ENCODE measurements at places on chromosomes 2 and 18. TPM values are rescaled to one million over a fixed set of nuclear protein-coding genes. Genes with fewer than 3 reads are reported as not detected.

DNA sequence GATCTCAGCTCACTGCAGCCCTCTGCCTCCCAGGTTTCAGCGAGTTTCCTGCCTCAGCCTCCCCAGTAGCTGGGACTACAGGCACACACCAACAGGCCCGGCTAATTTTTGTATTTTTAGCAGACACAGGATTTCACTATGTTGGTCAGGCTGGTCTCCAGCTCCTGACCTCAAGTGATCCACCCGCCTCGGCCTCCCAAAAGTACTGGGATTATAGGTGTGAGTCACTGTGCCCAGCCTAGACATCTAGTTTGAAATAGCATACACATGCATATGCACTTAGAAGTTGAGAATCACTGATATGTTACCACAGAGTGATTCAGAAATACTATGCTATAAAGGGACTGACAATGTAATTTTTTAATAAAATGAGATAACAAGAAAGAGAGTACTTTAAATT lies 69.8 kb upstream of the CDKL4 start:
- DNase-seq: no peak

DNA sequence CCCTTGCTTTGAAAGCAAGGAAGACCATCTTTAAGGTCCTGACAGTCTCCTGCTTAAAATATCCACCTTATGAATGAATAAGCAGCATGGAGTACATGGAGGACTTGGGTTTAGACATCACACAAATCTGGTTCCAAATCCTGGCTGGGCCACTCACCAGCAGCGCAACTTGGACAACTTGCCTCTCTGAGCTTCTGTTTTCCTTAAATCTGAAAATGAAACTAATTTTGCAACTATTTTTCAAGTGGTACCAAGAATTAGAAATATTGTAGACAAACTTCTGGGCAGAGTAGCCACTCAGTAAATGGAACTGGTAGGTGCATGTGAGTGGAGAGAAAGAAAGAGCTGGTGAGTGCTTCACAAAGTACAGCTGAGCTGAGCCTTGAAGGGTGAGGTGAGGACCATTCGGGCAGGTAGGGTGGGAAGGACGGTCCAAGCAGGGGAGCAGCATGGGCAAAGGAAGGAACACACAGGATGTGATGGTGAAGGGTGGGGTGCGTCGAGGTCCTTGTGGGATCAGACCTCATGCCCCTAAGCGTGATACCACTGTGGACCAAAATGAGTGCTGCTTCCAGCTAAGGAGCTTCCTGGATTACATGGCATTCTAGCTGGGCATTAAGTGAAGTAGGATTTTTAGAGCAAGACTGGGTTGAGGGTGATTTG lies 14.4 kb upstream of the TET3 start:
- no peak for DNase-seq

- DNase-seq: no peak
Measured at GRCh38 chr2:219477815-219478214, 20.9 kb upstream of the GMPPA start.

DNA sequence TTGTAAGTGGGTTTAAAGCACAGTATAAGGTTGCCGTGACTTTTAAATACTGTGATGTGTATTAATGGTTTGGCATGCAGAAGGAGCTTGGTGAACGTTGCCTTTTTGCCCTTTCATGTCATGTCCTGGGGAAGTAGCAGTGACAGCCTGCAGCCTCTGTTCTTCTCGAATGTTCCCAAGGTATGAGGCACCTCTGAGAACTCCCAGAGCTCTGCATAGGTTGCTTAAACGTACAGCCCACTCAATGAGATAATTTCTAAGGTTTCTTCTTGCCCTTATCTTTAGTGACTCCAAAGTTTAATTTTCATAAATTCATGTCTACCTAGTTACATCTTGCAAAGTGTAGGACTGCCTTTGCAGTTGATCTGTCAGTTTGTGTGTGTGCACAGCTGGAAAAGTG lies 36.7 kb downstream of the PARD3B start:
- no peak for DNase-seq

DNA sequence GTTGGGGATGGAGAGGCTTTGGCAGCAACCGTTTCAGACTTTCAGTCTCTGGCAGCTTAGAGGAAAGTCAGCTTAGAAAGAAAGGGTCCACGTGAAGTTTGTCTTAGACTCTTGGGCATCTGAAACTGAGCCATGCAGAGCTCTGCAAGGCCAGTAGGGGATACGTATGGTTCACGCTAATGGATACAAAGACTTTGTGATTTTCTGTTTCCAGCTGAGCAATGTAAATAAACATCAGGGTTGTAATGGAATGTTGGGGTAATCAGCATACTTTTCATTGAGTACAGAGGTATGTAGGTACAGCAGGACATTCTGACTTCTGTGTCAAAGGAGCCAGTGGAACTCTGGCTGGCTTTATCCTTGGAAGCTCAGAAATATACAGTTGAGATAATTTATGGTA lies 31.0 kb downstream of the RALB start:
- no peak for DNase-seq

PECR gene
- 12.5 TPM for total RNA-seq

CNGA3 gene
- 0.84 TPM for total RNA-seq

DNA sequence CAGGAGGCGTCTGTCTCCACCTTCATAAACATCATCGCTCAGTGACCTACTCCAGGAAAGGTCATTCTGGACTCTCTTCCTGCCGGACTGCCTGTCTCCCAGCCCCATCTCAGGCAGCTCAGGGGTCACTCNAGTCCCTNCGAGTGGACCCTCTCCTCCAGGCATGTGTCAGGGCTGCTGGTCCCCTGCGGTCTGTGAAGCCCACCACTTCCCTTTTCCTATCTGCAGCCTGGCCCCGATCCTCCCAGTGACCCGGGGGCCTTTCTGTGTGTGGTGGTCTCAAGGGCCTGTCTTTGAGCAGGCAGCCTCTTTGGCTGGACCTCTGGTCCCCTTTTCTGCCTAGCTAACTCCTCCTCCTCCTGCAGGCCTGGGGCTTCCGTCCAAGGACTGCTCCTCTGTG lies 5.9 kb upstream of the PARD6G start:
- no peak for DNase-seq

NRP2 gene
- 90.3 TPM for total RNA-seq

GRCh38 chr2:937530-937929 lies 13.1 kb upstream of the SNTG2 start:
- no peak for DNase-seq

GRB14 gene
- total RNA-seq: 0.93 TPM

DNA sequence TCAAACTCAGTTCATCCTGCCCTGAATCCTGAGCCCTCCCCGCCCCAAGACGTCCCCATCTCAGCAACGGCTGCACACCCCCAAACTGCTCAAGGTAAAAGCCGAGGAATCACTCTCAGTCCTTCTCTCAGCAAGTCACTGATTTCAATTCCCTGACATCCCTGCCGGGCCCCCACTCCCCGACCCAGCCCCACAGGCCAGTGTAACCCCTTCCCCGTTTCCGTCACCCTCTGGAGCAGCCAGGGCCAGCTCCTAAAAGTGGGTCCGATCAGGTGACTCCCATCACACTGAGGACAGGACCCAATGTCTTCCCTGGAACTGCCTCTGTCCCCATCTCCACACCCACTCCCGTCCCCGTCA lies 20.5 kb downstream of the SNORC start:
- no peak for DNase-seq

LCT gene
- total RNA-seq: 0.19 TPM

DNA sequence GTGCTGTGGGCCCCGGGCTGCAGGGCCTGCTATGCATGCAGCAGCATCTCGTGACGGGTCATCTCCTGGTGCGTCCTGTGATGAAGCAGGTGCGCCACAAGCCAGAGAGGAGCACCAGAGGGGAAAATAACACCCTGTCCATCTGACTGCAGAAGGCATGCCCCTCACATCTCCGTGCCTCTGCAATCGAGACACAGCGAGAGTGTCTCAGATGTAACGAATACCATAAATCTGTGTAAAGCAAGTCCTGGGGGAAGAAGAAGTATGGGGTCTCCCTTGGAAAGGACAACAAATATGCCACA lies 137.5 kb downstream of the PTGR3 start:
- no peak for DNase-seq

- no peak for DNase-seq
Measured at GRCh38 chr2:42077343-42077742, 29.5 kb downstream of the PKDCC start.

DNA sequence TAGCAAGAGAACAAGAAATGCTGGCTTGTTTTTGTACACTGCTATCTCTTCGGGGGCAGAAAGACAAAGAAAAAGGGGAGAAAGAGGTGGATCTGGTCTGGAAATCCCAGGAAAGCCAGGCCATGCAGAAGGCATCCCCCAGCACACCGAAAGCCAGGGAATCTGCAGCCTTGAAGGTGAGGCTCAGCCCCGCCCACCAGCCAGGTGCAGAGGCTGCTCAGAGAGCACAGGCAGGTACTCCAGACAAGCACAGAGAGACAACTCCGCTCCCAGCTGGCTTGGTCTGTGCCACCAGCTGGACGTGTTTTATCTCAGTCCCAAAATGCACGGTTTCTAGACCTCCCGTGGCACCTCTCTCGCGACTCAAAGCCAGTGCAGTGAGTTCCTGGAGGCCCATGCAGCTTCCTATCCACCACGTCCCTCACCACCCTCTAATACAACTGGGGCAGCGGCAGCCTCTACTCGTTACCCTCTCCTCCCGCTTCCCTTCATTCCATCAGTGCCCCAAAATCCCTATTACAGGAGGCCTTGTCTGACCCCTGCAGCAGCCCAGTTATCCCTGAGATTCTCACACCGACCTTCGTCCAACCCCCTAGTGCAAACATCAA lies 62.8 kb downstream of the HDAC4 start:
- no peak for DNase-seq

DNA sequence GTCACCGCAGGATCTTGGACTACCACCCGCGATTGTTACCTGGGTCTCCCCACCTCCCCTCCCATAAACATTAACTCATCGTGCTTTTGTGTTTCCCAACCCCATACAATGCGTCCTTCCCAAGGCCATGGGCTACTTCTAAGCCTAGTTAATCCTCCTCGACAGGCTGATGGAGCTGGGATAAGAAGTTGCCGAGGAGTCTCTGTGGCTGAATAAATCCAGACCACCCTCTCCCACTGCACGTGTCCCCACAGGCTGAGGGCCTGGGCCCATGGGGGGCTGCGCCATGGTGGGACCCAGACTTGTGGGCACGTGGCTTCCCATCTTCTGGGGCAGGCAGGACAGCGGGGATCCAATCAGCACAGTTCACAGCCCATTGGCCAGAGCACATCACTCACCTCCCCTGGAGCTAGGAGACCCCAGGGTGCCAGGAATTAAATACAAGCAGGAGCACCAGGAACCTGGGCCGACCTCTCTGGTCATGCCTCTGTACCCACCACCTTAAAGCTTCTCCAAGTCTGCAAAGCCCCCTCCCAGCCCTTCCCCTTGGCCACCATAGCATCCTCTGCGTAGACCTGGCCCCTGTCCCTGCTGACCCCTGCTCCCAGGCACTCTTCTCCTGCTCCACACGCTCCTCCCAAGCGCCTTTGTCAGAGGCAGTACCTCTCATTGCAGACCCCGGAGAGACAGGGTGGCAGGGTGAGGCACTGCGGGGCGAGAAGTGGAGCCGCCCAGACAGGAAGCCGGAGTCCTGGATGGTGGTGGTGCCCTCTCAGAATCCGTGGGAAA lies 51.0 kb upstream of the ID2 start:
- DNase-seq: no peak

DNA sequence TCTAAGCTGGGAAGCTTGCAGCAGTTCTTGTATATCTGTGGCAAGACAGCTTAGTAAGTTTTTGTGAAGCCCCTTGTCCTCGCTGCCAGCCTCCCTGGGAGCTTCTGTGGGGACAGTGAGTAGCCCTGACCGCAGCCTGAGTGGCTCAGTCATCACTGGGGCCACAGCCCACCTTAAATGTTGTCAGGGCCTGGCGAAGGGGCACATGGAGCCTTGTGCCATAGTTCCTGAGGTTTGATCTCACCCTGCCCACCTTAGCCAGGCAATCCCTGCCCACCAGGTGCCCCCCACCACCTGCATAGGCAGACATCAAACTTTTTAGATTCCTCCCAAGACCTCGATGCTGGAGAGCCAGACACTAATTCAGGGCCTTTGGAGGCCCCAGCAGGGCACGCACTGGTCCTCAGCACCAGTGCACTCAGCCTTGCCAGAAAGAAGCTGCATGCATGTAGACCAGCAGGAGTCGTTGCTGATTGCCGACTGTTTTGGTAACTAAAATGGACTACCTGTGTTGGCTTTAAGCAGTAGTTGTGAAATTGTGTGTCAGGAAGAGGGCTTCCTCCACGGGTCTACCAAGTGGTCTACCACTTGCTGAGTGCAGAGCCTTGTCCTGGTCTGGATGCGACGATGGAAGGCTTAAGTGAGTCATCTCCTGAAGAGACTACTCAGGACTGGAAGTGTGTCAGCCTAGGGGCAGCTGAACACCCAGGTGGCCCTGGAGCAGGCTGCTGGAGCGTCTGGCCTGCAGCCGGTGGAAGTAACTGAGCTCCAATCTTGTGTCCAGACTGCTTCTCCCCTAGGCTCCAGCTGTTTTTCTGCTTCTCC lies 233.1 kb downstream of the SEPTIN10 start:
- DNase-seq: no peak

UGT1A8 gene
- total RNA-seq: not detected

SPATA3 gene
- total RNA-seq: not detected

DNA sequence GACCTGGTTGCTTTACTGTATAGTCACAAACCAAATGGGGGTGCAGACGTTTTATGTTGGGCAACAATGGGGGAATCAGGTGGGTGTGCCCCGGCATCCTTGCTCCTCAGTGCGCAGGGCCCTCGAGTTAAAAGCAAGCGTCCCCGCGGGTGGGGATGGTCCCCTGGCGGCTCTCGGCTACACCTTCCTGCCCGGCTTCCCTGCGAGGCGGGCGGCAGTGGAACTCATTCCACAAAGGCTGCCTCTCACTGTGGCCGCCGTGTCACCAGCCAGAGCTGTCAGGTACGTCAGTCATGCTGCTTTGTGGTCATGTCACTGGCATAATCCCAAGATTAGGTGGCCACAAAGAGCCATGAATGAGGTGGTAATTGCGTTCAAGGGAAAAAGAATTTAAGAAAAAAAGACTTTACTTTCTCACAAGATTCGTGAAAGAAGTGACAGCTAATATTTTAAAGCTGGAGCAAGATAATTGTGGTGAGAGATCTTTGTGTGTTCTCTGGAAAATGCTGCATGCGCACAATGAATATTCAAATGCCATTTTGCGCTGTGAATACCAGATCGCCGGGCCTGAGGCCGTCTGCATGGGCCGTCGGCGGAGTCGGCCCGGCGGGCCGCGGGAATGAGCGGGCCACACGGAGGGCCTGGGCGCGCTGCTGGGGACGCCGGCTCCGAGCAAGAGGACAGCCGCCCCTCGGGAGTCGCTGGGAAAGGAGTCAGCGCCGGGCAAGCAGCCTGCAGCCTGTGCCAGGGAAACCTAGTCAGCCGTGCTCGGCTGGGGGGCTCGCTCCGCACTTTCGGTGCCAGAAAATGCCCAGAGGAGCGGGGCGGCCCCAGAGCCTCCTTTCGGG lies 82.3 kb upstream of the LDLRAD4 start:
- peak; percentile 34 for DNase-seq

GRCh38 chr2:111702119-111702803 lies 181.7 kb downstream of the ANAPC1 start:
- peak; percentile 61 for DNase-seq

- DNase-seq: no peak
Measured at GRCh38 chr18:63025251-63026090, 294.1 kb downstream of the BCL2 start.

GRCh38 chr2:64630752-64631151 lies 23.0 kb downstream of the SERTAD2 start:
- DNase-seq: no peak

FSHR gene
- total RNA-seq: not detected
